ENCODE measurements at places on chromosomes 11 and 22.
A peak's percentile ranks its signal among the peaks of the same experiment; 100 is the strongest.

GRCh38 chr11:61429346-61429690 is 457 bp downstream of the CPSF7 start:
- peak; percentile 51 for DNase-seq

- DNase-seq, result no peak
These were observed 30.3 kb downstream of the BLID start for GRCh38 chr11:122085712-122086111.

GRCh38 chr11:83827520-83827919 is 541.4 kb upstream of the CCDC90B start:
- DNase-seq, result no peak

DNA sequence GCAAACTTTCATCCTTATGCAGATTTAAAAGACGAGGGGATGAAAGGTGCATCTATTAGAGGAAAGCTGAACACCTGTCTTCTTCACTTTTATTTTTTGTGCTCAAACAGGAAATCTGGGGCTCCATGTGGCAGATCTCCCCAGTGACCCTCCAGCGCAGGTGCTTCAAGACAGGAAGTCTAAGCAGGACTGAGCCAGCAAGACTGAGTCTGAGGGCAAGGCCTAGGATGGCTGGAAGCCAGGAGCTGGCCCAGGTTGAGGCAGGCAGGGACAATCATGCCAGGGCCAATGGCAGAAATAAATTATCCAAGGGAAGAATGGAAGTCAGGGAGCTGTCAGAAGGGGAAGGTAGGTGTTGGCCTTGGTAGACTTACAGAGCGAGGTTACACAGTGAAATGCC is 101.1 kb upstream of the SPON1 start:
- DNase-seq, result no peak

GRCh38 chr22:32951807-32952153 is 106.4 kb downstream of the SYN3 start:
- no peak for DNase-seq

- peak; percentile 54 for DNase-seq
These were observed 7.1 kb downstream of the TPCN2 start for GRCh38 chr11:69055598-69056516.

GRCh38 chr11:22780952-22781593 is 48.5 kb downstream of the SVIP start:
- no peak for DNase-seq

GRCh38 chr22:40463683-40464082 is 93.3 kb downstream of the SGSM3 start:
- DNase-seq, result no peak

GRCh38 chr22:50208939-50209892 is 8.4 kb downstream of the SELENOO start:
- no peak for DNase-seq

DNA sequence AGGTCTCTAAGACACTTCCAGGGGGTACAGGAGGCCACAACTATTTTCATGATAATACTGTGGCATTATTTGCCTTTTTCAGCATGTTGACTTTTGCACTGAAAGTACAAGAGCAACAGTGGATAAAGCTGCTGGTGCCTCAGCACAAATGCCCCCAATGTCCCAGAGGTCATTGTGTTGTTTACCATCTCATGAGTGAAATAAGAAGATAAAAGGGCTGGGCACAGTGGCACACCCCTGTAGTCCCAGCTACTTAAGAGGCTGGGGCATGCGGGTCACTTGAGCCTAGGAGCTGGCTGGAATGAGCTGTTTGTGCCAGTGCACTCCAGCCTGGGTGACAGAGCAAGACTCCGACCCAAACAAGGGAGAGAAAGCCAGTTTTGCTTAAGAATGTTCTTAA is 72.6 kb upstream of the RAB1B start:
- no peak for DNase-seq

GRCh38 chr11:10208131-10208575 is 85.9 kb downstream of the SBF2 start:
- no peak for DNase-seq

DNA sequence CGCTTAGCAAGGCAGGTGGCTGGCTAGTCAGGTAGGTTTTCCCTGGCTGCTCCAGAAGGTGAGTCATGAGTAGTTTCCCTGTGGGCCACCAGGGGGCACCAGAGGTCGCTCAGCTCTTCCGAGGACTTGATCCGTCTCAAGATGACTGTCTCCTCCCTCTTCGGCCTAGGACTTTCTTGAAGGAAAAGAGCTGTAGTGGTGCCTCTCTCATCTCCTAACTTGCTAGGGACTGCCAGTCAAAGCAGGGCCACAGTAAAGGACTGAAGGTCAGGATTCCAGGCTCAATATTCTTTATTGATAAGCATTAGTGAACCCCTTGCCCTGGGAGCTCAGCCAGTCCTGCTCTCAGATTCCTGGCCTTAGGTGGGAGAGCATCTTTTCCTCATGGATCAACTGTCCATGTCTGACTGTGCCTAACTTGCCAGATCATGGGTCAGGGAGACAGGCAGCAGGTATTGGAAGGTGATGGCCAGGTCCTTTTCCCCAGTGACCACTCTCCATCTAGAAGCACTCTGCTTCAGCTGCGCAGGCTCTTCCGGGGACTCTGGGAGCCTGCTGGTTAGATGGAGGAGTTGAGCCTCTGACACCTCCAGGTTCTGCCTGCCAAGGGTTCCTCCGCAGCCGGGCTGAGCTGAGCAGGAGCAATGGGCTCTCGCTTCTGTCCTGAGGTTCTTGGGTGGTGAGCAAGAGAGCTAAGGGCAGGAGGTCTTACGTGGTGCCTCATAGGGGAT is 1.9 kb downstream of the POLD4 start:
- DNase-seq, result no peak

- no peak for DNase-seq
These were observed 8.2 kb downstream of the CAVIN3 start for GRCh38 chr11:6312106-6312505.

- no peak for DNase-seq
These were observed 61.8 kb downstream of the BID start for GRCh38 chr22:17712441-17712840.

GRCh38 chr22:50470491-50470890 is 4.3 kb downstream of the SBF1 start:
- no peak for DNase-seq

DNA sequence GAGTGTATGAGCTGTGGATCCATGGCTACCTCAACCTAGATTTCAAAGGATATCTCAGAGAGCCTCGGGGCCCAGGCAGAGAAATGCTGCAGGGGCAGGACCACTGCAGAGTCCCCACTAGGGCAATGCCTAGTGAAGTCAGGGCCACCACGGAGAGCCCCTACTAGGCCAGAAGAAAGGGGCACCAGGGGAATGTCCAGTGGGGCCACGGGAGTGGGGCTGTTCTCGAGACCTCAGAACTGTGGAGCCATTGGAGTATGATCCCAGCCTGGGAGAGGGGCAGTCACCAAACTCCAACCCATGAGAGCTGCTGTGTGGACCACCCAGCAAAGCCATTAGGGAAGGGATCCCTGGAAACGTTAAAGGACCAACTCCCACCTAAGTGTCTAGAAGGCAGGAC is 24.5 kb downstream of the RTL6 start:
- DNase-seq, result no peak

DNA sequence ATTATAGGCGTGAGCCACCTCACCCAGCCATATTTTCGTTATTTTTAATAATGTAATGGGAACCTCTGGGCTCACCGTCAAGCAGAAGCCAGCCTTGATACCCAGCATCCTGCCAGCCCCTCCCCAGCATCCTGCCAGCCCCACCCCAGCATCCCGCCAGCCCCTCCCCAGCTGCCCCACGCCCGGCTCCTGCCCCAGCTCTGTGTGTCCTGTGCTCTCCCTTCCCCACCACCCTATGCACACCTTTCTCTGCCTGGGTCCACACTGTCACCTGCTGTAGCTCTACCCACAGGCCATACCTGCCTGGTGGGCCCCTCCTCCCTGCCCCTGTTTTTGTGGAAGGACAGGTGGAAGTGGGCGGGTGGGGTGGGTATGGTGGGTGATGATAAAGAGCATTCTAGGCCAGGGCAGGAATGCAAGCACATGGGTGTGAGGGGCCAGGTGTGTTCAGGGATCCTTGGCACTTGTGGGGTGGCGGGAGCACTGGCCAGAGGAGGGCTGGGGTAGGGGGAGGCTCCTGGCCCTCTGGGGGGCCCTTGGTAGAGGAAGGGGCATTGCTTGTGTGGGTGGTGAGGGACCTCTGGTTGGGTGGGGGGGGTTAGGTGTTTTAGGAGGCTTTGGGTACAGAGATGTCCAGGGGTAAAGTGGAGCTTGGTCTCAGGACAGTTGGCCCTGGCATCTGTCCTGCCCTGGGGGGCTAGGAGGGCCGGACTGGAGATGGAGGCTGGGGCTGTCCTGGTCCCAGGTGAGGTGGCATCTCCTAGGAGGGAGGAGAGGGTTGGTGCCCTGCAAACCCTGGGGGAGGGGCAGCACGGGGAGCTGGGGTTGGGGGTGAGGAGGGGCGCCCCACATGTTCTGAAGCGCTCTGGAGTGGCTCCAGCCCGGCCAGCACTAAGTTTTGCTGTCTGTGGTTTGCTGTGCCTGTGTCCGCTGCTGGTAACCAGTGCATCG is 25.9 kb upstream of the GRAMD4 start:
- no peak for DNase-seq

DNA sequence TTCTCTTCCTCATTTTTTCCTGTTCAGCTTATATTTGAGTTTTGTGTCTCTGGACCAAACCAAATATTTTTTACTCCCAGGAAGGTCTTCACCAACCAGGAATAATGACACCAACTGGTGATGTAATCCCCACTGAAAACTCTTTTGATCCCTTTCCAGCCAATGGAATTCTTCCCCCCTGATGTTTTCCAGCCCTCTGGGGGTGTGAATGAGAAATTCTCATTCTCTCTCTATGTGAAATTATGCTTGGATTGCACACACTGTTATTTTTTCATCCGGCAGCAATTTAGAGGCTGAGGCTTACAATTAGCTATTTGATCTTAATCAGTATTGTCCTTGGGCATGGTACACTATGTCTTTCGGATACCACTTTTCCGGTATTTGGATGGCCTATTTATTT is 39.5 kb upstream of the SLC1A2 start:
- no peak for DNase-seq

GRCh38 chr22:33853200-33854097 is 66.8 kb downstream of the LARGE1 start:
- peak; percentile 71 for DNase-seq

- no peak for DNase-seq
These were observed 9.0 kb downstream of the PAMR1 start for GRCh38 chr11:35516403-35516802.

DNA sequence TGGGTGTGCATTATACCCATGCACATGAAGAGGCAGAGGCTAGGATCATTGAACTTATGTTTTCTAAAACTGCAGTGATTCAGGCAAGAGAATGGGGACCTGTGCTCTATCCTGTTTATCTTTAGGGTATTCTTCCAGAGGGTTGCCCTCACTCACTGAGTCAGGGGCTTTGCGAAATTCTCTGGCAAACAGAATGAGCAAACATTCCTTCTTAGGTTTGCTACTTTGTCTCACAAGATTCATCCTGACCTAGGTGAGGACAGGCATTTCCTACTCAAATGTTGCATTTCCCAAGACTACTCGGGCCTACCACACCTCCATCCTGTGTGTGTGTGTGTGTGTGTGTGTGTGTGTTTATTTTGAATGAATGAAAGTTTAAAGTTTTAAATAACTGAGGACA is 2.7 kb upstream of the EIF3M start:
- no peak for DNase-seq

- DNase-seq, result no peak
These were observed 57.5 kb downstream of the RTL6 start for GRCh38 chr22:44440224-44441160.

- no peak for DNase-seq
These were observed 227.7 kb upstream of the TENM4 start for GRCh38 chr11:79668575-79668974.

DNA sequence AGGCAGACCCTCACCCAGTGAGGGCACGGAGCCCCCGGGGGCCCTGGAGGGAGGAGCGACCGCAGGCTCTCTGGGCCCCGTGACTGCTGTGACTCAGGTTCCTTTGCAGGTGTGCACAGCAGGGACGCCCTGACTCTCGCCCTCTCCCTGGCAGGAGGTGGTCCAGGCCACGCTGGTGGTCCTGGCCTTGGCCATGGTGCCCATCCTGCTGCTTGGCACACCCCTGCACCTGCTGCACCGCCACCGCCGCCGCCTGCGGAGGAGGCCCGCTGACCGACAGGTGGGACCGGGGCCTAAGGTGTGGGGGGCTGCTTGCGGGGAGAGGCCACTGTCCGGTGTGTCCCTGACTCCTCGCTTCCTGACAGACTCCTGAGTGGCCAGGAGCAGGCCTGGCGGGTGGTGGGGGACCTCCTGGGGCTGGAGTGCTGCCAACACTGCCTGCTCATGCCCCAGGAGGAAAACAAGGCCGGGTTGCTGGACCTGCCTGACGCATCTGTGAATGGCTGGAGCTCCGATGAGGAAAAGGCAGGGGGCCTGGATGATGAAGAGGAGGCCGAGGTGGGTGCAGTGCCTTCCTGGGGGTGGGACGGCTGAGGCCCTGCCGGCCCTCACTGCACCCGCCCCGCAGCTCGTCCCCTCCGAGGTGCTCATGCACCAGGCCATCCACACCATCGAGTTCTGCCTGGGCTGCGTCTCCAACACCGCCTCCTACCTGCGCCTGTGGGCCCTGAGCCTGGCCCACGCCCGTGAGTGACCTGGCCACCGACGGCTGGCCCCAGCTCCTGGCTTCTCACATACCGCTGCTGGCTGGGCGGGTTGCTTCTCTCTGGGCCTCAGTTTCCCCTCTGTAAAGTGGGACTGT is 10.9 kb downstream of the TCIRG1 start:
- no peak for DNase-seq

DNA sequence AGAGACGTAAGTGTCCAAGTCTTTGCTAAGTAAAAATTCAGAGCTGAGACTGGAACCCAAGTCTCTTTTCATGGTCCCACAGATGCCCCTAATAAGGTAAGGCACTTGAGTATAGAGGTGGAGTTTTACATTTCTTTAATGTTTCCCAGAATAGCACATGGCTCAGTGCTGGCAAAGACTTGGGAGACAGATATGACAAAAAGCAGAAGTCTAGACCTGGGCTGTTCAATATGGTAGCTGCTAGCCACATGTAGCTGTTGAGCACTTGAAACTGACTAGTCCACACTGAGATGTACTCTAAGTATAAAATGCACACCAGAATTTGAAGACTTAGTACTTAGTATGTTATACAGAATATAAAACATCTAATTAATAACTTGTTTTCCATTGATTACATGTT is 17.6 kb downstream of the VSTM5 start:
- no peak for DNase-seq

Measured in GM18507 (cell line).